ENCODE measurements at places on chromosomes 1 and 21.

GRCh38 chr1:175808999-175809398 is 65.6 kb upstream of the TNR start:
- DNase-seq, result no peak

DNA sequence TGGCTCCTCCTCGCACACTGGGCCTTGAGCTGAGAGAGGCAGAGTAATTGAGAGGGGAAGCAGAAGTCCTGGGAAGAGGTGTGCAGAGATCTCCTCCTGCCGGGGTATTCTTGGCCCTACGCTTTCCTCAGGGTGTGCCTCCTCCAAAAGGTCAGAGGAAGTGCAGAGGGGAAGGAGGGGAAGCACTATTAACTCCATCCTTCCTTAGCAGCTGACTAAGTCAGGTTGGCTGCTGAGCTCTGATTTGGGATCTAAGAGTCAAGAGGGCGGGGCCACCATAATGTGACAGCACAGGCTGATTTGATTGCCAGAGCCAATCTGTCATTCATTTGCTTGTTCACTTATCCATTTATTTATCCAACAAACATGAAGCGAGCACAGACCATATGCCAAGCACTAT is 12.3 kb downstream of the ATP2B4 start:
- DNase-seq, result peak; percentile 68

DNA sequence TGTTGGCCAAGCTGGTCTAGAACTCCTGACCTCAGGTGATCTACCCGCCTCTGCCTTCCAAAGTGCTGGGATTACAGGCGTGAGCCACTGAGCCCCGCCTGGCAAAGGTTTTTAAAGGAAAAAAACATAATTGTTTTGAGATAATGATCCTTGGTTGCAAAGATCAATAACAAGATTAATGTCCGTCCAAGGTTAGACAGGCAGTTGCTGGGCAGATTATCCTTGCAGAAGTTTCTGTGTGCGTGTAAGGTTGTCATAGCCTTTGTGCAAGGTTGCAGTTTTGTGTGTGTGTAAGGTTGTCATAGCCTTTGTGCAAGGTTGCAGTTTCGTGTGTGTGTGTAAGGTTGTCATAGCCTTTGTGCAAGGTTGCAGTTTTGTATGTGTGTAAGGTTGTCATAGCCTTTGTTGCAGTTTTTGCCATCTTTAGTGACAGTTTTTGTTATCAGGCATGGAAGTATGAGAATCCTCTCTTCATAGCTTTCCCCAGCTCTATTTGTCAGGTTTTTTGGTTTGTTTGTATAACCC is 3.6 kb downstream of the YBEY start:
- DNase-seq, result no peak

GRCh38 chr1:228016181-228016510 is 9.3 kb downstream of the WNT3A start:
- no peak for DNase-seq

- DNase-seq, result no peak
Observed at GRCh38 chr1:41740058-41740457, 178.7 kb downstream of the HIVEP3 start.

DNA sequence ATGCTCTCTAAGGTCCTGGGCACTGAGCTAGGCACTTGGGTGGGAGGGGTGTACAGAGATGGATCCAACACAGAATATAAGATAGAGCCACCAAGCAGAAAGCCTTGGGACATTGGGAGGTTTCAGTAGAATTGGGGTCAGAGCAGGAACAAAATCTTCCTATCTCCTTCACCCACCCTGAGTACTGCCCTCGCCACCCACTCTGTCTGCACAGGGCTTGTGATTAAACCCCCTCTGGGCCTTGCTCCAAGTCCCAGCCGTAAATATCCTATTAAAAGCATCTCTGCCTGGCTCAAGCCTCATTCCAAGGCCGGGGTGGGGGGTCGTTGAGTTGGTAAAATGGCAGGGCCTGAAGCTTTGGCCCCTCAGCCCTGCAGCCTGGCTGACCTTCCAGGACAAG is 166.7 kb downstream of the GRIK3 start:
- DNase-seq, result no peak

- DNase-seq, result no peak
Observed at GRCh38 chr1:228450200-228450599, 33.5 kb upstream of the TRIM17 start.

- no peak for DNase-seq
Observed at GRCh38 chr21:29521872-29522271, 223.2 kb downstream of the BACH1 start.

- no peak for DNase-seq
Observed at GRCh38 chr1:201374364-201374763, 3.1 kb downstream of the TNNT2 start.

GRCh38 chr1:34711485-34711884 is 43.4 kb upstream of the GJB5 start:
- no peak for DNase-seq

DNA sequence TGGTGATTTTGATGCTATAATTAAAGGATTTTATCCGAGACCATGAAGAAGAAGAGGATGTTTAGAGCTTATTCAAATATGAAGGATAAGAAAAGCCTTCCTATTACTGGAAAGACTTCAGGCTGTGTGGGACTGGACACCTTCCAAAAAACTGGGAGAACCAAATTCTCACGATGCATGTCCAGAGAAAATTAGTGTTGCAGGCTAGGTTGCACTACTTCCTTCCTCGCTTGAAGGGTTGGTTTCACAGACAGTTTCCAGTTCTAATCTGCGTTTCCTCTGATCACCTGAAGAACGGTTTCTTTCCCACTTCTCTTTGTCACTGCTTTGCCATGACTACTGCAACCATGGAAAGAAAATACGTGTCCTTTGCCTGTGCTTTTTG is 2.0 kb downstream of the MTARC2 start:
- no peak for DNase-seq

DNA sequence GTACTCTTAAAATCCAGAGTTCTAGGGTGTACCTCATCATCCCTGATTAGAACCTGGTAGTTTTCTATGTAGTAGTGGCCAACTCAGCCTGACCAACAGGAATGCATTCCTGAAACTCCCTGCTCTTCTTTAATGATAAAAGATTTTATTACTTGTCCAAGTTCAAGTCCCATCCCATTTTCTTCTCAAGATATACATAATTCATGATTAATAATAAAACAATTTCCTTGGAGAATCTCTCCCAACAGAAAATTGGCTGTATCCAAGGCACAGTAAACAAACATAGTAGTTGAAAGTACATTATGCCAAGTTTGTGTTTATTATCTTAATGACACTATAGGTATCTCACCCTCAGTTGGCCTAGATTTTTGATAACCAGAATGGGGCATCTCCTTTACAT is 714.1 kb upstream of the ADAMTS5 start:
- DNase-seq, result no peak
